Bronchial epithelial cell (primary cell): ENCODE measurements at places on chromosomes 2 and 18. TPM values are rescaled to one million over a fixed set of nuclear protein-coding genes. Genes with fewer than 3 reads are reported as not detected.

Gene NYAP2
- total RNA-seq: not detected in 2 replicates

Gene CFAP221
- total RNA-seq: 0.26 TPM in 1 of 2 replicates, not detected in the other

Gene NXPH2
- not detected in 2 replicates for total RNA-seq

Gene C1QL2
- not detected in 2 replicates for total RNA-seq

GRCh38 chr2:207662203-207662602 is 37.0 kb upstream of the METTL21A start:
- DNase-seq: no peak

- DNase-seq: no peak
Observed at GRCh38 chr2:106941372-106941993, 55.5 kb upstream of the ST6GAL2 start.

DNA sequence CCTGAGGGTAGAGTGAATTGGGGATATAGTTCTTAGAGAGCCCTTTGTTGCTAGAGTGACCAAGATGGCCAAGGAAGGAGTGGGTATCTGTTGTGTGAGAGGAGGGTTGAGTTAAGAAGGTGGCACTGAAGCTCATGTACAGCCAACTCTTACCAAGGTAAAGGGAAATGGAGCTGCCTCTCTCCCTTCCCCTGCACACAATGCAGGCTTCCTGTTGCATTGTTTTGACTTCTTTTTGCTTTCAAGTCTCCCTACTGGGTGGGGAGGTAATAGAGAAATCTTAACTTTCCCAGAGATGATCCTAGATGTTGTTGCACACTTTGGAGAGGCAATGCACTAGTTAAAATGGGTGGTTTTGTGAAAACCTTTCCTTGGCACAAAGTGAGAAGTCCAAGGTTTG is 23.8 kb downstream of the HOXD1 start:
- DNase-seq: no peak

GRCh38 chr2:179751163-179751809 is 110.1 kb downstream of the ZNF385B start:
- DNase-seq: peak; percentile 44

- no peak for DNase-seq
Observed at GRCh38 chr2:151729415-151729811, 4.9 kb downstream of the NEB start.

- DNase-seq: no peak
Observed at GRCh38 chr2:8572712-8573233, 109.1 kb upstream of the ID2 start.

DNA sequence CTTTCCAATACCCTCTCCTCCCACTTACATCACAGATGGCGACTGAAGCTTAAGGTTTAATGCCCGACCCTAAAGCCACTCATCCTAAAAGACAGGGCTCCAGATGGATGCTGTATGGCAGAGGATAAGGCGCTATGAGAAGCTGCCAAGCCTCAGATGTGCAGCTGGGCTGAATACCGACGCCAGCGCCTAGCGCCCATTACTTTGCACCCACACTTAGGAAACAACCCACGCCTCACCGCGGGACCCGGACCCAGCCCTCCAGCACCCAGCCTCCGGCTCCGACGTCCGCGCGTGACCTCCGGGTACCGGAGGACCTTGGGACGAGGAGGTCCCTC is 335 bp downstream of the TRAK2 start:
- peak; percentile 27 for DNase-seq

- no peak for DNase-seq
Observed at GRCh38 chr2:1515986-1516797, 102.9 kb downstream of the TPO start.
